ENCODE measurements at places on chromosomes 2 and 18.
A peak's percentile ranks its signal among the peaks of the same experiment; 100 is the strongest.

GRCh38 chr2:86704459-86704971, 15.6 kb upstream of the RMND5A start:
- DNase-seq, result no peak

- DNase-seq, result no peak
Measured at GRCh38 chr2:197596766-197597165, 78.6 kb downstream of the RFTN2 start.

DNA sequence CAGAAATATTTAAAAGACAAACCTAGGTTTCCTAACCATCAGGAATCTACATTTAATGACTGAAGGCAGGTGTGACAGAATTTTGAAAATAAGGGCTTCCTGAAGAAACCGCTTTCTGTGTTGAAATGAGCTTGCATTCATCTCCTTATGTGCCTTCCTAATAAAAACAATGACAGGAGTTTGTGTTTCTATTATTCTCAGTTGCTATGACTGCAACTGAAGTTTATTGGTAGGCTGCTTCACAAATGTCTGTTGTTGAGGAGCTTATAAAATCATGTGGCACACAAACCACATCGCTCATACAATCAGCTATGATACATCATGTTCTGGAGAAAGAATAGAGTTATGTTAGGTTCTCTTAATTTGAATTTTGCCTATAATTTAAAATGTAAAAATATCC, 362.7 kb upstream of the SLC8A1 start:
- no peak for DNase-seq

DNA sequence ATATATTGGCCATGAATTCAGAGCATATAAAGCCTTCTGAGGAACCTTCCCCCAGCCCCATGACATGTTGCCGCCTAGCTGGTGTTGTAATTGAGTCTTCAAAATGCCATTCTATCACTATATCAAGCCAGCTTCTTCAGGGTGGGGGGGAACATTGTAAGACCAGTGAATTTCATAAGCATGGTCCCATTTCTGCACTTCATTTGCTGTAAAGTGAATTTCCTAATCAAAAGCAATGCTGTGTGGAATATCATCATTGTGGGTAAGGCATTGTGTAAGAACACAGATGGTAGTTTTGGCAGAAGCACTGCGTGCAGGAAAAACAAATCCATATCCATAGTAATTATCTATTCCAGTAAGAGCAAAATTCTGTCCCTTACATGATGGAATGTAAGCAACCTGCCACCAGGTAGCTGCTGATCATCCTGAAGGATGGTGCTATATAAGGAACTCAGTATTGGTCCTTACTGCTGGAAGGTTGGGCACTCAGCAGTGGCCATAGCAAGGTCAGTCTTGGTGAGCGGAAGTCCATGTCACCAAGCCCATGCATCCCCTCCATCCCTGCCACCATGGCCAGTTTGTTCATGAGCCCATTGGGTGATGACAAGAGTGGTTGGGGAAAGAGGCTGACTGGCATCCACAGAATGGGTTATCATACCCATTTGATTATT, 159.4 kb downstream of the COPS8 start:
- DNase-seq, result no peak

DNA sequence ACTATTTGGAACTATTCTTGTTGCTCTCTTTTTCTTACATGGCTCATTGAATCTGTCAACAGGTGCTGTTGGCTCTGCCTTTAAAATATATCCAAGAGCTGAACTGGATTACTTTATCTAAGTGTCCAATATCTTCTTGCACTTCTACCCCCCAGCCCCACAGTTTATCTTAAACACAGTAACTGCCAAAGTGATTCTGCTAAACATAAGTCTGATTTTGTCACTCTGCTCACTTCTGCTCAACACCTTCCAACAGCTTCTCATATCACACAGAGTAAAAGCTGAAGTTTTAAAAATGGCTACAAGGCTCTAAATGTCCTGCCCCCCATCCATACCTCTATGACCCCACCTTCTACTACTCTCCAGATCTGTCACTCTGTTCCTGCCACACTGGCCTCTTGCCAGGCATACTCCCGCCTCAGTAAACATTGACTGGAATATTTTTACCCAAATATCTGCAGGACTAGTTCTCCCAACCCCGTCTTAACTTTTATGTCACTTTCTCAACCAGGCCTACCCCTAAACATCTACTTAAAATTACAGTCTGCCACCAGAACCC, 130.7 kb downstream of the CCDC148 start:
- DNase-seq, result no peak

DNA sequence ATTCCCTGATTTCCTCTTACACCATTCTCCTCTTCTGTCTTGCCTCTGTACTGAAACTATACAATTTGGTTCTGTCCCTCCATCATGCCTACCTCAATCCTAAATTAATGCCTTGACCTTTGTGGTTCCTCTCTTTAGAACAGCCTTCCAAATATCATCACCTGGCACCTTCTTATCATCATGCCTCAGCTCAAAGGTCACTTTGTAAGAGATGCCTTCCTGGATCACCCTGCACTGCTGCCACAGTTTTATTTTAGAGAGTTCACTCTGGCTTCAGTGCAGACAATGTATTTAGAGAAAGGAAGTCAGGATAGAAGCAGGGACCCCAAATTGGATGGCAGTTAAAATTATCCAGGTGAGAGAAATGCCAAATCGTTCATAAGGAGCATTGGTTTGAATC, 64.5 kb downstream of the LRRTM4 start:
- DNase-seq, result no peak

DNA sequence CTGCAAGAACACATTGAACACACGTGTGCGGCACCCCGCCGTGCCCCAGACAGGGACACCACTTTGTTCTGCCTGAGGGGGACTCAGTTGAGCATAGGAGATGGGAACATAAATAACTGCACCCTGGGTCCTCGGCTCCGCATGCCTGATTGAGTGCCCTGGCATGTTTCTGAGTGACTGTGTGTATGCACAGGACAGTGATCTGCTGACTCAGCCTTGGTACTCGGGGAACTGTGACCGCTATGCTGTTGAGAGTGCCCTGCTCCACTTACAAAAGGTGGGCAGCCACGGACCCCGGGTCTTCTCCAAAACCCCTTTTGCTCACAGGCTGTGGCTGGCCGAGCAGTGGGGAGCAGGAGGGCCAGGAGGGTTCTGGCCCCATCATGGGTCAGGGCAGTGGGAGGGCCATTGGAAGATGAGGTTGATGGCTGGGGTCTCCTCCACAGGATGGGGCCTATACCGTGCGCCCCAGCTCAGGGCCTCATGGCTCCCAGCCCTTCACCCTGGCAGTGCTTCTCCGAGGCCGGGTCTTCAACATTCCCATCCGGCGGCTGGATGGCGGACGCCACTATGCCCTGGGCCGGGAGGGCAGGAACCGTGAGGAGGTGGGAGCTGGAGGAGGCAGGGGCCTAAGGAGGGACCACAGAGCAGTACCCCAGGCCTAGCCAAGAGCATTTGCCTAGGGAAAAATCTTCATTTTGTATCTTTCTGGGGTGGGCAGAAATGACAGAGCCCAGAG, 16.9 kb downstream of the SH2D6 start:
- no peak for DNase-seq

DNA sequence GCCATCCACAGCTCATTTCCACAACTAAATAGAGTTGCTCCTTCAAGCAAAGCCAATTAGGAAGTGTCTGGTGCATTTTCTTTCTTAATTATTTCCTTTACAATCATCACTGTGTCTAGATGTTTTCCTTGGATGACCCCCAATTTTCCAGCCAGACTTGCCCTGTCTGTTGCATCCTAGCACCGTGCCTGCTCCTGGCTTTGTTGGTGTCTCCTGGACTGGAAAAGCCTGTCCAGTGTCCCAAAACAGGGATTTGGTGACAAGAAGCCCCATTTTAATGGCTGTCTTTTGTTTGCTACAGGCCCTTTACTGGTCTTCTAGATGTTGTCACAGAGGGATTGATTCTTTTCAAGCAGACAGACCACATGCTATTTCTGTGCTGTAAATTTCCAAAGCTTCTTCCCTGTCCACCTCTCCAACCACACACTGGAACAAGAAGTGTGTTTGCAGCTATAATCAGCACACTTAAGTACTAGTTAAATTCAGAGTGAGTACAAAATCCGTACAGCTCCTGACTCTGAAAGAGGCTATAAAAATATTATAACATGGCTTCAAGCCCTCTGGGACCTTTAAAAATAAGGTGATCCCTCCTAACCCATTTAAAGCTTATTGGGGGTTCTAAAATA, 38.4 kb downstream of the RNF144A start:
- no peak for DNase-seq

GRCh38 chr18:40949114-40949950, 1005.7 kb upstream of the PIK3C3 start:
- no peak for DNase-seq

DNA sequence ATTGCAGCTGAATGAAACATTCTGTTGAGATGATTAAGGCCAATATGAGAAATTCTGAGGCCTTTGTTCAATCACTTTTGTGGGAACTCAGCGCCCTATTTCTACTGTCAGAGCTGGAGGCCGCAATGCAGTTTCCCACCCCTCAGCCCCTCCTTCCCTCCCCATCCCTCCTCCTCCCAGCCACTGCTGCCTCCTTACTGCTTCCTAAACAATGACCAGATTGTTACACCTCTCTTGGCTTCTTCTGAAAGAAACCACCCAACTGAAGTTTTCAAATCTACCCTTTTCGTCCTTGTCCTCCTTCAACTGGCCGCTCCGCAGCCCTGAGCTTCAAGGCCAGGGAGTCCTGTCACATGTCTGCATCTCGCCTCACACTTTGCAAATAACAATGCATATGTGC, 36.7 kb upstream of the MAPK4 start:
- no peak for DNase-seq

DNA sequence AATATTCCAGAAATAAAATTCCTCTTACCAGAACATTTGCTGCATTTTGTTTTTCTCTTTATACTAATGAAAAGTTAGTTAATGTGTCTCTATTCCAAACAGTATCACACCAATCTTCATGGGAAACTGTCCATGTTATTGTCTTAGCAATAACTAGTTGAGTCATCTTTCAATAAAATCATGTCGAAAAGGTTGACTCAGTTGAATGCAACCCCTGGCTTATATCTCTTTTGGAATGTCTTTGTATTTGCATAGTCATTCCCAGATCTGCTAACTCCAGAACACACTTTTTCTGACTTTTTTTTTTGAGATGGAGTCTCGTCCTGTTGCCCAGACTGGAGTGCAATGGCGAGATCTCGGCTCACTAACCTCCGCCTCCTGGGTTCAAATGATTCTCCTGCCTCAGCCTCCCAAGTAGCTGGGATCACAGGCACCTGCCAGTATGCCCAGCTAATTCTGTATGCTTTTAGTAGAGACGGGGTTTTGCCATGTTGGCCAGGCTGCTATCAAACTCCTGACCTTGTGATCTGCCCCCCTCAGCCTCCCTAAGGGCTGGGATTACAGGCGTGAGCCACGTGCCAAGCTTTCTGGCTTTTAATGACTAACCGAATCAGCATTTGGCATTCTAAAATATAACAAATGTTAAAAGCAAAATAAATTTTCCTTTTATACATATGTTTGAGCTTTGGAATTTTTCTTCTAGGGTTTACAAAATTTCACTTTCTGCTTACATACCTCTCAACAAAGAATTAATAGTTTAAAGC, 133.2 kb upstream of the GULP1 start:
- DNase-seq, result no peak

- no peak for DNase-seq
Measured at GRCh38 chr2:182186132-182186735, 200.6 kb downstream of the PPP1R1C start.

- DNase-seq, result no peak
Measured at GRCh38 chr2:206211657-206212255, 52.1 kb downstream of the EEF1B2 start.

DNA sequence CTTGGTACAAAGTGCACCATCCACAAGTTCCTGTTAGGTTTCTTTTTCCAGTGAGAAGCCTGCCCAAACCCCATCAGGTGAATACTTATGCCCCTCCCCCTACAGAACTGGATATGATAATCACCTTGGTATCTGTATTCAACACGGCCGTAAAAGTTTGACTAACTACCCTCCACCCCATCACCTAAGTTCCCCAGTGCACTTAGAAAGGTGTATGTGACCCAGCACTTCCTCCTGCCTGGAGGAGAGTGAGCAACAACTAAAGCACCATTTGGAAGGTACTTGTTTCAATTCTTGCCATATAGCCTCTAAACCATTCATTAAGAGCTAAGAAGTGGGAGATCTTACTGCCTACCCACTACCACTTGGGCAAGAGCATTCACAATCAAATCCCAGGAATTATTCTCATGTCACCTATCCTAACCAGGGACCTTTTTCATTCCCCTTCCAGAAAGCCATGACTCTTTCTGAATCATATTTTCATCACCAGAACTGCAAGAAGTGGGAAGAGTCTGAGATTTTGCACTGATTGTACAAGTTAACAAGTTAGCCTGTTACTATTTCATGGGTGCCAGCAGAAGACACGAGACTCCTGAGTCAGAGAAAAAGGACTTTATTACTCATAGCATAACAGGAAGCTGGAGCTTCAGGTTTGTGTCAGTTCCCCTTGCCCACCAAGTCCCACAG, 53.5 kb upstream of the NDUFV2 start:
- no peak for DNase-seq

GRCh38 chr2:105800036-105800713, 55.5 kb downstream of the NCK2 start:
- DNase-seq, result no peak

DNA sequence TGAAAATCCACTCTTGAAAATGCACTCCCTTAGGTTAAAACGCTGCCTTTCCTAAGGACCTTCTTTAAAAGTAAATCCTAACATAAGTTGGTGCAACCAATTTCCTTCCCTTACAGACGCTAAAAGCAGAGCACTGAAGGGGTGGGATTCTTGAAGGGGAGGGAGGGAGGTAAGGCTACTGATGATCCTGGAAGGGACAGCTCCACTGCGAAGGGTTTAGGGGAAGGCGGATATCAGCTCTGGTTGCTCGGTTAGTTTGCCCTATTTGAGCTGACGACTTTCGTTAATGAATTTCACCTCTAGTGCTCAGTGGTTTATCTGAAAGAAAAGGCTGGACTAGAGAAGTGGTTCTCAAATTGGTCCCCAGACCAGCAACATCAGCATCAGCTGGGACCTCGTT, 49.7 kb upstream of the SIGLEC15 start:
- DNase-seq, result no peak

DNA sequence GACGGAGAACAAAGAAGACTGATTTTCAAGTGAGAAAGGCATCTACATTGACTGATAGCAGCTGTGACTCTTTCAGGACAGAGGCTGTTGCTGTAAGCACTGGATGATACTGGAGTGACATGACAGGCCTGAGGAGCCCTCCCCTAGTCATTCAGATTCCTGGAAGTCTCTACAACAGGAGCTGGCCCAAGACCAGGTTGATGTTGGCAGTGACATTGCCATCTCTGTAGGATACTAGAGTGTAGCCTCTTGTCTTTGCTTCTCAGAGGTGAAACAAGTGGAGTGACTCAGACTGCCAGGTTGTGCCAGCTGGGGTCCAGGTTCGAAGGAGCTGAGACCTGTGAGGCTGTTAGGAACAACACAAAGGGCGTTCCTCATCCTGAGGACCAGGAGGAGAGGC, 44.7 kb upstream of the SH3RF3 start:
- DNase-seq, result no peak

DNA sequence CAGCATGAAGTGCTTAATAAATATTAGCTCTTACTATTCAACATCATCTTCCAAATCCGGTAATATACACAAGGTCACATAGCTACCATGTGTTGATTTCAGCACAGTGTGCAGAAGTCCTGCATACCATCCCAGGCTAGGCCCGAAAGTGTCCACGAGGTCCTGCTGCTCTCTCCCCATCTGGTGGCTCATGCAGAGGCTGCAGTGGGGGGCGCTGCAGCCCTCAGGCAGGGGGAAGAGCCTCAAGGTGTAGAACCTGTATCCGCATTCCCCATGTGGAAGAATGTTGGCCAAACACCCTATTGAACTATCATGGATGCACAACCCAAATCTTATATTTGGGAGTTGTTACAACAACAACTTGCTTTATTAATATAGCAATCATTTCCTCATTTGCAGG, 88.5 kb downstream of the ST6GAL2 start:
- no peak for DNase-seq

GRCh38 chr2:230925879-230926765, 1.1 kb upstream of the GPR55 start:
- DNase-seq, result peak; percentile 68
